Central memory CD4-positive, alpha-beta T cell (primary cell): ENCODE measurements at places on chromosomes 1 and 21.
A peak's percentile ranks its signal among the peaks of the same experiment; 100 is the strongest.

- no peak for DNase-seq
These were observed 45.4 kb upstream of the ZC3H12A start for GRCh38 chr1:37429029-37429428.

DNA sequence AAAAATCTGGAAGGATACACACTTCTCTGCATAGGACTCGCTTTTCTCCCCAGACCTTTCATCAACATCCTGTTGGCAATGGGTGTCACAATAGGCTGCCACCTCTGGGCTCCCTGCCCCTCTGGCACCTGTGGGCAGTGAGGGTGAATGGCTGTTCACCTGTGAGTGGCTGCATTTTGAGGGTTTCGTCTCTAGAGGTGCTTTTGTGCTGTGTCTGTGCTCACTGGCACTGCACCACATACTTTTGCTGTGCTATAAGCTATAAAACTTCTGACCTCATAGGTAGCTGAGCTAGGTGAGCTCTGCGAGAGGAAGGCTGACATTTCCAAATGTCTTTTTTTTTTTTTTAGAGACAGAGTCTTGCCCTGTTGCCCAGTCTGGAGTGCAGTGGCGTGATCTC lies 35.9 kb downstream of the SLC30A1 start:
- no peak for DNase-seq

GRCh38 chr1:184826001-184826400 lies 71.3 kb upstream of the EDEM3 start:
- no peak for DNase-seq

DNA sequence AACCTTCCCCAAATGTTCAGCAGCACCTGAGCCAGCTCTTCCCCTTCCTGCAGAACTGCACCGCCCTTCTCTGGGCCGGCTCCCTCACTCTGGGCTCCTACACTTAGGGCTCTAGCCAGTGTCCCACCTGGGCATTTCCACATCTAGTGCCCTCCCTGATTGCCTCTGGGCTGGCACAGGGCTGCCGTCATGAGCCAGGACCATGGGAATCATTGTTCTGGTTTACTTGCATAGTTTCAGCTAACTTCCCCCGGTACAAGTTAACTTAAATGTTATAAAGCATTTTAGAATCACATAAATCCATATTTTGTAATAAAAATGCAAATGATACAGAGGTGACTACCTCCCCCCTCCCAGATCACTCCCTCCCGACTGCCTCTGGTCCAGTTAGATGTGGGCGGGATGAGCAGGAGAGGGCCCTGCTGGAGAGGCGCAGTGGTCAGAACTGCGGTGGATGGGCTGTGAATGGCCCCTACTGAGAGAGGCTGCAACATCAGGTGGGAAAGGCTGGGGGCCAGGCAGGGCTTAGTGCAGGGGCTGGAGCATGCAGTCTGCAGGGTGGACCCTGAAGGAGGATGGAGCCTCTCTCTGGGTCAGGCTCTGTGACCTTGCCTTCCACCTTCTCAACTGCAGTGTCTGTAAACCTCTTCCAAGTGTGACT lies 371.4 kb upstream of the C1orf174 start:
- no peak for DNase-seq

DNA sequence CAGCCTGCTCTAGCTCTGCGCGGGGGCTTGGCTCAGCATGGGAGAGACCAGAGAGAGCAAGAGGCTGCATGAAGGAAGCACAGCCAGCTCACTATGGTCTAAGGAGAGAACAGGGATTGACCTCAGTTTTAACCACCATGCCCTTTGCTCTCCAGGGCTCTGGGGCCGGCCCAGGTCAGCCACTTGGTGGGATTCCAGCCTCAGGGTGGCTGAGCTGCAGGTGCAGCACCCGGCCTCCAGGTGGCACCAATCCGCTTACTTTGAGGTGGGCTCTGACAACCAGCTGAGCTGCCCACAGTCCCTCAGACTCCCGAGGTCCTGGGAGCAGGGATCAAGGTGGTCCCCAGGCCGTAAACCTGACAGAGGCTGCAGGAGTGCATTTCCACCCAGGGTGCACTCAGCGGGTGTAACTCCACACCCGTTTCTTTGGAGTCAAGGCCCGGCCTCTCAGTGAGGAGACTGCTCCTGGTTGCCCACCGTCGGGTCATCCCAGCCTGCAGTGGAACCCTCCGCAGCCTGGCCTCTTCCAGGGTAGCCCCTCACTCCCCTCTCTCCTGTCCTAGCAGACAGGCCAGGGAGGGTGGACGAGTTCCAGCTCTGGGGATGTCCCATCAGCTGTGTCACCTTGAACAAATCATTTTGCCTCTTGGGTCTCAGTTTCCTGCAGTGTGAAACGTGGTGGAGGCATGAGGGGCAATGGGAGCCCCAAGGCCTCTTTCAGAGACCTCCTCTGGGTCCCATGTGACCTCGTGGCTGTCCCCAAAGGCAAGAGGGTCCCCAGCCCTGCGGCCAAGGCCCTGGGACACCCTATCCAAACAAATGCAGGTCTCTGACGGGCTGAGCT lies 607 bp upstream of the LGR6 start:
- DNase-seq = peak; percentile 28

GRCh38 chr1:74334147-74334546 lies 99.0 kb downstream of the TNNI3K start:
- DNase-seq = no peak

DNA sequence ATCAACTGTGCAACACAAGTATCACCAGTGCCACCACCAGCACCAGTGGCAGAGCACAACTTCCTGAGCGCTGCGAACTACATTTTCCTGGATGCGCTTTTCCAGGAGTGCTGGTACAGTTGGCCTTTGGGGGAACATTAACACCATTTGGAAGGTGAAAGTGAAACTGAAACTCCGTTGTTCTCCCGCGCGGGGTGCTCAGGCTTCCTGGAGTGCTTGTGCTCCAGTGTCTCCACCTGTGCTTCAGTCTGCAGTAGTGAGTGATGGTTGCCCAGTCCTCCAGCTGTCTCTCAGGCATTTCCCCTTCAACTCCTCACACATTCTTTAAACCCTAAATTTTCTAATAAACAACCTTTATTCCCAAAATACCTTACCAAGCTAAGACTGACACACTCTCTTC lies 187.8 kb downstream of the LRRIQ3 start:
- peak; percentile 11 for DNase-seq

- peak; percentile 32 for DNase-seq
These were observed 16.6 kb upstream of the ZSCAN20 start for GRCh38 chr1:33455539-33456501.

- DNase-seq = no peak
These were observed 40.9 kb downstream of the PTPN14 start for GRCh38 chr1:214510477-214510876.

DNA sequence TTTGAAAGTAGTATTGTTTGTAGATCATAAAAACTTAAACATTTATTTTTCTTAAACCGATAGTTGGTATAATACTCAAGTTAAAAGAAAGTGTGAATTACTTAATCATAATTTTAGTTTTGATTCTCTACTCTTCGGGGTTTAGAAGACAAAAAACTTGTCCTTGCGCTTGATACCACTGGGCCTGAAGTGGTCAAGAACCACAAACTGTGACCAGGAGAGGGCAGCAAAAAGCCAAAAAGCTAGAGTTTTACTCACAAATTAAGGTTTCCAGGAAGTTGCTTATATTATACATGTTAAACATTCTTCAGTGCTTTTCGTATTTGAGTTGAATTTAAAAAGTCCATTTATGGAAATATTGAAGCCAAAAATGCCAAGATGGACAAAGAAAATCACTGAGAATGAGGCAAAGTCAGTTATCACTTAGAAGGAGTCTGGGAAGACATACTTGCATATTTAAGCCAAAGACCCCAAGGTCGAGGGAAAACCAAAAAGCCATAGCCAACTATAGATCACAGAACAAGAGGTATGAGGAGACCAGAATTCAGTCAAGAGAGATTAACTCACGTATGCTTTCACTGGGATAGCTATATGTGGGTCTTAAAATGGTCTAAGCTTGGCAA lies 34.2 kb downstream of the EFCAB7 start:
- DNase-seq = no peak

GRCh38 chr1:245475961-245476516 lies 321.3 kb downstream of the KIF26B start:
- no peak for DNase-seq

DNA sequence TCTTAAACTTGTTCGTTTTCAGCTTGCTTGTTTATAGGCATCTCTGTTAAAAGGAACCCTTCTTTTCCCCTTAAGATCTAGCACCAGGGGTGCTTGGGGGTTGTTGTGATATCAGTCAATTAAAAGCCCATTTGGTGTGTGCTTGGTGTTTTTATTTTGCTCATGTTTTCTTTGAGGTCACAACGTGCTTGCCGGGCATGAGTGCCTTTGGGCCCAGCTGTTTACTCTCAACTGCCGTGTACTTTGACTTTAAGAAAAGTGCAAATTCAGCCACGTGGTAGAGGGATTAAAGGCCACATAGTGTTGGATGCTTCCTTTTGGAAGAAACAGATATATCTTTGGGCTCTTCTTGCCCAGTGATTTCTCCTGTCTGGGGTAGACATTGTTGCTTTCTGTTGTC lies 10.5 kb downstream of the ARID1A start:
- no peak for DNase-seq

- no peak for DNase-seq
These were observed 2.4 kb downstream of the SSBP3 start for GRCh38 chr1:54403808-54404261.

DNA sequence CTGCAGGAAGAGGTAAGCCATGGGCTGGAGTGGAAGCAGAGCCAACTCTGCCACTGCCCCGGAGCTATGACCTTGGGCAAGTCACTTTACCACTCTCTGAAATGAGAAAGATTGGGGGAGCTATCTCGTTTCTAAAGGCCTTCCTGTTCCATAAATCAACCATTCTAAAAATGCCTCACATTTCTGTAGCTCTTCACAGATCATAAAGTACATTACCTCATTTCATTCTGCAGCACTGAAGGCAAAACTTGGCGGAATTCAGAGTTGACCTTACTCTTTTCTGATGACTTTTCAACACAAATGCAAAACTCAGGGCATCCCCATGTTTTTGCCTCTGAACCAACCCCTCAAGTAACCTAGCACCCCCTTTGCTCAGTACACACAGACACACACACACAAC lies 404.0 kb upstream of the NFIA start:
- DNase-seq = no peak

DNA sequence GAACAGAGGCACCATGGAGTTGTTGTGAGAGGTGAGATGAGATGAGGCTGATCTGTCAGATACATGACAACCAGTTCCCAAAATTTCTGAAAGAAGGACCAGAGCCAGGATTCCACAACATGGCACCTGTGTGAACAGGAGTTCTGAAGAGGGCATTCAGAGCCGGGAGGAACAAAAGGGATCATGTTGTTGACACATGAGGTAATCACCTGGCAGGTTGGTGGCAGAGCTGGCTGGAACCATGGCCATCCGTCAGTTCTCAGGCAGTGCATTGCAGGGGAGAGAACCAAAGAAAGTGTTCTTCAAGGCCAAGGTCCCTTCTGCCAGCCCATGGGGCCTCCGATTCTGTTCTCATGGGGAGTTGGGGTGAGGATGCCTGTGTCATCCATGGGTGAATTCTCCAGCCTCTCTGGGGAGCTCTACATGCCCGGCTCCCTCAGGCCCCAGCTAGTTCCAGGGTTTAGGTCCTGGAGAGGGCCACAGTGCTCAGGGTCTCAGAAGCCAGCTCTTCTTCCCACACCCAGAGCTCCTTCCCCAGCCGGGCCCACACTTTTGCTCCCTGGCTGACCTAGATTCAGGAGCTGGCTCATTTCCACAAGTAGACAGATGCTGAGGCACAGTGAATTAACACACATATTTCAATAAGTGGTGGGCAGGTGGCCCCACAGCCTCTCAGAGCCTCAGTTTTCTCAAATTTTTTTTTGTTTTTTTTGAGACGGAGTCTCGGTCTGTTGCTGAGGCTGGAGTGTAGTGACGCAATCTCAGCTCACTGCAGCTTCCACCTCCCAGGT lies 49.1 kb upstream of the CTPS1 start:
- DNase-seq = no peak

GRCh38 chr21:15274701-15275485 lies 210.1 kb upstream of the NRIP1 start:
- DNase-seq = no peak

DNA sequence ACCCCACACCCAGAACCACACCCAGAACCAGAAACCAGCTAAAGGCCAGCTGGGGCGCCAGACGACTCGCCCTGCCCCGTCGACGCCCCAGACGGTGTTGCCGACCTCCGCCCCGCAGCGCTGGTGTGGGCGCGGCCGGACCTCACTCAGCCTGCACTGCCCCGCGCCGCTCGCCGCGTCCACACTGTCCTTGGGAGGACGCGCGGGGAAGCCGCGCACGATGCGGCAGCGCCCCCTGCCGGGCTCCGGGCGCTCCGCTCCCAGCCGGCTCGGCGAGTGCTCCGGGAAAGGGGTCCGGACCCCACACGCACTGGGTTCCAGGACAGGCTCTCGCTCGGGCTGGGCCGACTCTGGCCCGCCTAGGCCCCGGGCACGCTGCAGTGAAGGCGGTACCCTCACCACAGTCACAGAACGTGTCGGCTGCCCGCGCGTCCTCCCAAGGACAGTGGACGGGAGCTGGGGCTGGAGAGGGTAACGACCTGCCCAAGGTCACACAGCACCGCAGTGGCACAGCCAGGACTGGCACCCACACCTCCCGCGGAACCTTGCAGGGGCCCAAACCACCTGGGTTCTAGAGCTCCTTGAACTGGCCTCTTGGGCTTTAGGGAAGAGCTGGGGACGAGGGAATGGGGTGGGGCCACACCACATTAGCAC lies 90.2 kb downstream of the DMRTA2 start:
- peak; percentile 13 for DNase-seq
